ENCODE measurements at places on chromosomes 12 and 14. TPM values are rescaled to one million over a fixed set of nuclear protein-coding genes. Genes with fewer than 3 reads are reported as not detected.

DNA sequence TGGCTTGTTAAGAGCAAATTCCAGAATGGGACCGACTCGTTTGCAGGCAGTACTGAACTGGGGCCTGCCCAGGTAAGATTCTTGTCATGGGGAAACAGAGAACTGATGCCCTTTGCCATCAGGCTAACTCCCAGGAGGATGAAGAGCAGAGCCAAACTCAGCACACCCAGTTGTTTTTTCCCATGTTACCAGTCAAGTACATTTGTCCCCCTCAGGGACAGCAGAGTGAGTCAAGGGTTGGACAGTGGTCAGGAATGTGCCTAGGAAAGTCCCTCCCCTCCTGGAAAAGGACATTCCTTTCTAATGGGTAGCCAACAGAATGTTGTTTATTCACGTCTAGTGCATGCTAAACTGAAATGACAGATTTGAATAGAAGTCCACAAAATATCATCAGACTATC, 1.6 kb downstream of the ART4 start:
- H3K4me1 ChIP-seq = peaks cover 29% of the 10 kb centered on the region
- no peak overlapping the region for H3K4me3 ChIP-seq
- no peaks in the 10 kb centered on the region for H3K36me3 ChIP-seq
- peak; percentile 78 for DNase-seq
- H3K27me3 ChIP-seq = no peaks in the 10 kb centered on the region
- H3K27ac ChIP-seq = peak overlapping the region; percentile 47

PCED1B gene
- 1.2 TPM for total RNA-seq

GRCh38 chr14:44379292-44379977, 127.6 kb downstream of the FSCB start:
- no peaks in the 10 kb centered on the region for H3K4me1 ChIP-seq
- no peaks in the 10 kb centered on the region for H3K27me3 ChIP-seq
- H3K27ac ChIP-seq = no peak overlapping the region
- no peak for DNase-seq
- H3K36me3 ChIP-seq = no peaks in the 10 kb centered on the region
- no peak overlapping the region for H3K4me3 ChIP-seq

DNA sequence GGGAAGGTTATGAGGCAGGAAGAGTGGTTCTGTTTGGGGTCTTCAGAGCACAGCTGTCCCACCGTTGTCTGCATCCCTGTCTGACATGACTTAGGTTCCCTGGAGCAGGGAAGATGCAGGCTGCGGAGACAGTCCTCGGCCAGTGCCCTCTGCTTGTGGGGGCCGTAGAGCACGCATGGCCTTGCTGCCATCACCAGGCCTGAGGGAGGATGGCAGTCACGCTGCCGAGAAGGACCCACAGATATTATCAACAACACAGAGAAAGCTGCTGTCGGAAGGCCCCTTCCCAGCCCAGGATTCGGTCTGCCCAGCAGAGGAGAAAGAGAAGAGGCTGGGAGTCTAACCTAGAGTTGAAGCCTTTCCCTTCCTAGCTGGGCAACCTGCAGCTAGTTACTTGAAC, 35.0 kb downstream of the ERH start:
- no peaks in the 10 kb centered on the region for H3K27me3 ChIP-seq
- no peak overlapping the region for H3K27ac ChIP-seq
- peak; percentile 27 for DNase-seq
- no peak overlapping the region for H3K4me3 ChIP-seq

C12orf50 gene
- not detected for total RNA-seq
